T-cell (primary cell): ENCODE measurements at places on chromosomes 5 and 9.
A peak's percentile ranks its signal among the peaks of the same experiment; 100 is the strongest.

DNA sequence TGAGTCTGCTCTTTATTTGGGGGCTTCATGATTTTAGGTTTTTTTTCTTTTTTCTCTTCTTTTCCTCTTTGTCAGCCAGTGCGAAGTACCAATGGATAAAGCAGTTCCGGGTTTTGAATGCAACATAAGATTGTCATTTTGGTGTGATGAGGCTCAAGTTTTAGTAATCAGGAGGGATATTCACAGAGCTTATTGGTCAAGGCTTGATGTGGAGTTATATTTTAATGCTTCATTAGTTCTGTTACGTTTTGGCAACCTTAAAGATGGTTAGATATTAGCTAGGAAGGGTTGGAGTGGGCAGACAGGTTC, 1.4 kb downstream of the PIK3R1 start:
- no peak for DNase-seq

- DNase-seq: no peak
These were observed 69.8 kb downstream of the ZNF474 start for GRCh38 chr5:122199146-122199545.

DNA sequence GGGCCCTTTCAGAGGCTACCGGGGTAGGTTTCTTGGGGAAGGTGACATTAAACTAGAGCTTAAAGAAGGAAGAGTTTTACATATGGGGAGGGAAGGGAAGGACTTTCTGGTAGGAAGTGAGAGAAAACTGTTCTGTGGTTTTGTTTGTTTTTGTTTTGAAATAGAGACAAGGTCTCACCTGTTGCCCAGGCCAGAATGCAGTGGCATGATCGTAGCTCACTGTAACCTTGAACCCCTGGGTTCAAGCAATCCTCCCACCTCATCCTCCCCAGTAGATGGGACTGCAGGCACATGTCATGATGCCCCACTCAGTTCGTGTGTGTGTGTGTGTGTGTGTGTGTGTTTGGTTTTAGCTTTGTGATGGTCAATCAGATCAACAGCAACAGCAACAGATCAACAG, 37.4 kb upstream of the CNOT6 start:
- DNase-seq: no peak

DNA sequence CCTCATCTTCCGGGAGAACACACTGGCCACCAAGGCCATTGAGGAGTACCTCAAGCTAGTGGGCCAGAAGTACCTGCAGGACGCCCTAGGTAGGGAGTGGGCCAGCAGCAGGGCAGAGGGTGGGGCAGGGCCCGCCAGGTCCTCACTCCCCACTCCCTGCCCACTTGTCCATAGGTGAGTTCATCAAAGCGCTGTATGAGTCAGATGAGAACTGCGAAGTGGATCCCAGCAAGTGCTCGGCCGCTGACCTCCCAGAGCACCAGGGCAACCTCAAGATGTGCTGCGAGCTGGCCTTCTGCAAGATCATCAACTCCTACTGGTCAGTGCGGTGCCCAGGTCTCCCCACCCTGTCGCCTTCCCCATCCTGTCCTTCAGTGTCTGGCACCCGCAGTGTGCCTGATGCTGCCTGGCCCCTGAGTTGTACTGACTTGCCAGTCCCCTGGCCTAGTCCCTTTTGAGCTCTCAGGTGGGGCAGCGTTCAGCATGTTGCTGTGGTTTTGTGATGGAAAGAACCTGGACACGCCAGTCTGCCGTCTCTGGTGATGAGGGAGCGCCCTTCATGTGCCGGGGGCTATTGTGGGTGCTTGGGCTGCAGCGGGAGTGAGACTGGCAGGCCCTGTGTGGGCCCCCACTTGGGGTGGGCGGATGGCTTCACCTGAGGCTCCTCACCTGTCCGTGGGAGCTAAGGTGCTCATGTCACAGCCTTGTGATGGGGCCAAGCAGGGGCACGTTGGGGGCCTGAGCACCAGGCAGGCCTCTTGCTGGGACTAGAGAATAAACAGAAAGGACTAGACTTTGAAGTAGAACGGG, 112.3 kb downstream of the DAB2IP start:
- DNase-seq: no peak

- DNase-seq: no peak
These were observed 113.1 kb downstream of the FBXL7 start for GRCh38 chr5:15612915-15613635.

- DNase-seq: no peak
These were observed 259.8 kb downstream of the NDUFS4 start for GRCh38 chr5:53820119-53820801.

DNA sequence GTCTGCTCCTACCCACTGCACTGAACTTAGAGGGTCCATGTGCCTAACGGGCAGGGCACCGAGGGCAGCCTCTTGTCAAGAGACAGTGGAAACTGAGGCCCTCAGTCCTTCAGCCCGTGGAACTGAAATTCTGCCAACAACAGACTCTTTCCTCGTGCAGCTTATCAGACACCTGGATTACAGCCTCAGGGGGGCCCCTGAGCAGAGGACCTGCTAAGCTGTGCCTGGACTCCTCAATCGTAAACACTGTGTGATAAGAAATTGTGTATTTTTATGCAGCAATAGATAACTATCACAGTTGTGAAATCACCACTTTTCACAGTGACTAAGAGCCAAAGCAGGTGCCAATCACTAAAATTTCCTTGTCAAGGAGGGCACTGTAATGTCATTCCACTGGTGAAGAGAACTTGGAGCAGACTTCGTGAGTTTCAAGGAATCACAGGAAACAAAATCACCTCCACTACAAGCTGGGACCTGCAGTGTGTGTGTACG, 33.4 kb upstream of the CTSV start:
- DNase-seq: no peak

GRCh38 chr9:126611592-126612325, 2.0 kb upstream of the LMX1B start:
- peak; percentile 59 for DNase-seq

GRCh38 chr5:172957458-172957857, 1.8 kb upstream of the RPL26L1 start:
- DNase-seq: no peak

DNA sequence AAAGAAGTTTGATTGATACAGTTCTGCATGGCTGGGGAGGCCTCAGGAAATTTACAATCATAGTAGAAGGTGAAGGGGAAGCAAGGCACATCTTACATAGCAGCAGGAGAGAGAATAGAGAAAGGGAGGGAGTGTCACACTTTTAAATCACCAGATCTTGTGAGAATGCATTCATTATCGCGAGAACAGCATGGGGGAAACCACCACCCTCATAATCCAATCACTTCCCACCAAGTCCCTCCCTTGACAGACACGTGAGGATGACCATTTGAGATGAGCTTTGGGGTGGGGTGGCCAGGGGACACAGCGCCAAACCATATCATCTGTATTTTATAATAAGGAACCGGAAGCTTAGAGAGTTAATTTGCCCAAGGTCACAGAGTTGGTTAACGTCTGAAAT, 13.7 kb upstream of the FOCAD start:
- DNase-seq: no peak

DNA sequence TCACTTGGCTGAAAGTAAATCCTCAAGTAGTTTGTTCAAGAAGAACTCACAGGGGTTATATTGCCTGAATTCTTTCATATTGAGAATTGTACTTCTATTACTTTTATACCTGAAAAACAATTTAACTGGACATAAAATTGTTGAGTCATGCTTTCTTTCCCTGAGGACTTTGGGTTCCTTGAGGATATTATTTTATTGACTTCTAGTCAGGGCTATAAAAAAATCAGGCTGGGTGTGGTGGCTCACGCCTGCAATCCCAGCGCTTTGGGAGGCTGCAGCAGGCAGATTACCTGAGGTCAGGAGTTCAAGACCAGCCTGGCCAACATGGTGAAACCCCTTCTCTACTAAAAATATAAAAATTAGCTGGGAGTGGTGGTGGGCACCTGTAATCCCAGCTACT, 17.9 kb upstream of the CDC42SE2 start:
- no peak for DNase-seq

- no peak for DNase-seq
These were observed 8.2 kb downstream of the OTULIN start for GRCh38 chr5:14672484-14673394.
